ENCODE measurements at places on chromosomes 16 and 17.

GRCh38 chr16:1492923-1493745, at the start of gene TELO2:
Gene TELO2, plus strand, starts transcription at chr16:1493360. Its CDS starts 922 bp downstream, at chr16:1494282.
- peak; percentile 77 for DNase-seq
- peaks cover 3% of the 10 kb centered on the region for H3K27me3 ChIP-seq
- H3K4me1 ChIP-seq, result peaks cover 9% of the 10 kb centered on the region
- H3K27ac ChIP-seq, result peak within 1 kb of the TSS; percentile 98

DNA sequence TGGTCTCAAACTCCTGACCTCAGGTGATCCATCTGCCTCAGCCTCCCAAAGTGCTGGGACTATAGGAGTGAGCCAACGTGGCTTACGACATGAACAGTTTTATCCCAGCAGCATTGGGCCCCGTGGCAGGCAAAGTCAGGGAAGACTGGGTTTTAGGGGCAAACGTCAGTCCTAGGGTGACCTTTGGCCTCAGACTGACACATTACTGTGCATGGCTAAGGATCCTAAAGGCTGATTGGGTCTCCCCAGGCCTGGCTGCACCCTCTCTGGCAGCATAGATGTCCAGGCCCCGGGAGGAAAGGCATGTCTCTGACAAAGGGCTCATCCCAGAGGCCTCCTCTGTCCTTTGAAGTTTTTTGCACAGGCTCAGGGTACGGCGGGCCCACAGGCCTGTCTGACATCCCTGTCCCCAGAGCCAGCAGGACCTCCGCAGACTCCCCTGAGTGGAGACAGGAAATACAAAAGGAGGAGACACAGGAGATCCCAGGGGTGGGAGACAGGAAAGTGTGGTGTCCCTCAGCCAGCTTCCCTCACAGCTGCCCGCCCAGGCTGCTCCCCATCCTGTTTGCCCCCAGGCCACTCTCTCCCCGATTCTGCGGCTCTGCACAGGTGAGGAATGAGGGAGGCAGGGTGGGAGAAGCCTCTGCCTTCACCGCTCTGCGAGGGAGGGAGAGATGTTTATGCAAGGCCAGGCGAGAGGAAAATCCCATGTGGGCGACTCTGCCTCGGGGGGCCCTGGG, 54.5 kb upstream of the MTSS2 start:
- no peak for DNase-seq
- peaks cover 16% of the 10 kb centered on the region for H3K36me3 ChIP-seq
- H3K27ac ChIP-seq, result no peak overlapping the region

GRCh38 chr17:41480136-41480535, 815 bp downstream of the KRT35 start:
- peaks cover 15% of the 10 kb centered on the region for H3K4me1 ChIP-seq
- no peak overlapping the region for H3K4me3 ChIP-seq
- H3K36me3 ChIP-seq, result no peaks in the 10 kb centered on the region
- no peak for DNase-seq

DNA sequence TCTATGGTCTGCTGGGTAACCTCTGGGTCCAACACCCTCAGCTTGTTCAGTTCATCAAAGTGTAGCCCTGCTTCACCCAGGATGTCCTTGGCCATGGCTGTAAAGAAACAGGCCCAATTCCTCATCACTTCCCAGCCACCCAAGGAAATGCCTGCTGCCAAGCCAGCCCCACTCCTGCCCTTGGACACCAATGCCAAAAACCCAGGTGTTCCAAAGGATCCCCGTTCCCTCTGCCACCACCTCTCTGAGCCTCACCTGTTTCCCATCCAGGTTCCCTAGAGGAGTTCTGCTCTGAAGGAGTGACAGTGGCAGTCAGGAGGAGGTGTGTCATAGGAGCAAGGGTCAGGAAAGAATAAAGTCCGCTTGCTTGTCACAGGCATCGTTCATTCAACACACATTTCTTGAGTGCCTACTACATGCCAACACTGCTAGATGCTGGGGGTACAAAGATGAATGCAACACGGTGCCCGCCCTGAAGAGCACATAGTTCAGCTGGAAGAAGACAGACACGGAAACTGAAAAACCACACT, 3.3 kb downstream of the IFT20 start:
- no peak overlapping the region for H3K27ac ChIP-seq
- no peak overlapping the region for H3K4me3 ChIP-seq
- peaks cover 18% of the 10 kb centered on the region for H3K4me1 ChIP-seq
- DNase-seq, result no peak
- H3K36me3 ChIP-seq, result peaks cover 8% of the 10 kb centered on the region
- no peaks in the 10 kb centered on the region for H3K27me3 ChIP-seq

GRCh38 chr16:77663711-77664110, 58.6 kb upstream of the NUDT7 start:
- H3K4me3 ChIP-seq, result no peak overlapping the region
- peaks cover 10% of the 10 kb centered on the region for H3K27me3 ChIP-seq
- peaks cover 4% of the 10 kb centered on the region for H3K4me1 ChIP-seq
- H3K27ac ChIP-seq, result peak overlapping the region; percentile 33
- no peaks in the 10 kb centered on the region for H3K36me3 ChIP-seq
- DNase-seq, result no peak

DNA sequence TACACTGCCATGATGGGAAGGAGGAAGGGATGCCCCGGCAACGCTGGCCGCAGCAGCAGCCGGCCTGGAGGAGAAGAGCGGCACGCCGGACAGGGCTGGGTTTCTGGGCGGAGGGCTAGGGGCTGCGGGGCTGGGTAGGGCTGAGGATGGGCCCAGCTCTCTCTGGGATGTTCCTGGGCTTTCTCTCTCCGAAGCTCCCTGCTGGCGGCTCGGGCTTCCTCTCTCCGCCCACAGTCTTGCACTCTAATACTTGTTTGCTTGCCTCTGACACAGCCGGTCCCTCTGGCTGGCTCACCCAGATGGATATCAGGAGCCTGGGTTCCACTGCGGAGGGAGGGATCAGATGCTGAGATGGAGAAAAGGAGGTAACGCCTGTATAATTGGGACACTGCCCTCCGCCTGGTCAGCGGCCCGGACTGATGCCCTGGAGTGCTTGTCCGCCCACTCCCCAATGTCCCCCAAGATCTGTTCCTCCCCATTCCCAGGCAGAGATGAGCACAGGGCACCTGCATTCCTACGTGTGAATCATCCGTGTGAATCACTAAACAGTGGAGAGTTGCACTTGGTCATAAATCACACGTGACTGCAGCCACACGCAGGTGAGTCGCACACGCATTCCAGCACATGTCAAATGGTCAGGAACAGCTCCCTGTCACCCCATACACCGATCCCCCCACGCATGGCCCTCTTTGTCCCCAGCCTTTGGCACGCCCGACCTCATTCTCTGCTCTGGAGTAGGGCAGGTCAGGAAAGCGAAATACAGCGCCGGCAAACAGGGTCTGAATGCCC, at the start of gene ALOXE3:
TSS of gene ALOXE3 (minus strand) at position 535 of the 789 bp plus-strand sequence. CDS start at position 11, 524 bp downstream.
- peak within 1 kb of the TSS; percentile 99 for H3K27ac ChIP-seq
- H3K27me3 ChIP-seq, result peaks cover 66% of the 10 kb centered on the region
- no peak for DNase-seq
- peaks cover 18% of the 10 kb centered on the region for H3K4me1 ChIP-seq

- no peak overlapping the region for H3K4me3 ChIP-seq
- peaks cover 20% of the 10 kb centered on the region for H3K36me3 ChIP-seq
- H3K27me3 ChIP-seq, result peaks cover 43% of the 10 kb centered on the region
- DNase-seq, result no peak
These were observed 3.4 kb downstream of the PLEKHH3 start for GRCh38 chr17:42673266-42673884.

- H3K27me3 ChIP-seq, result peaks cover 37% of the 10 kb centered on the region
- no peak overlapping the region for H3K27ac ChIP-seq
- no peak for DNase-seq
- no peak overlapping the region for H3K4me3 ChIP-seq
These were observed 2.5 kb downstream of the TNK1 start for GRCh38 chr17:7383371-7383741.

GRCh38 chr17:59513934-59514841, 51.2 kb upstream of the DHX40 start:
- no peaks in the 10 kb centered on the region for H3K27me3 ChIP-seq
- H3K4me1 ChIP-seq, result peaks cover 6% of the 10 kb centered on the region
- H3K4me3 ChIP-seq, result no peak overlapping the region
- no peaks in the 10 kb centered on the region for H3K36me3 ChIP-seq
- H3K27ac ChIP-seq, result no peak overlapping the region

DNA sequence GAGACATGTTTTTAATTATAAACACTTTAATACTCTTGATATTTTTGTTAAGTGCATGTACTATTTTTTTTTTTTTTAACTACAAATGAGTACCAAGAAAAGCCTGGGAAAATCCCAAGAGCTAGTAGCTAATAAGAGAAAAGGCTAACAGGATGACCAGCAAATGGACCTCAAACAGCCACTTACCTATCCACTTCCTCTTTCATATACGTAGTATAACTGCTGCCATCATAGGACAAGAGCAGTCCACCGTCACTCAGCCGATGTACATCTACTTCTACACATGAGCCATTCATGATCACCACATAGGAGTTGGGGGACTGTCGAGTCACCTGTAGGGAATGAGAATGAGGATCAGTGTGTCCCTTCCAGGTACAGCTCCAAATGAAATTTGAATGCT, 128.0 kb upstream of the C17orf78 start:
- H3K4me3 ChIP-seq, result no peak overlapping the region
- no peaks in the 10 kb centered on the region for H3K27me3 ChIP-seq
- DNase-seq, result no peak

DNA sequence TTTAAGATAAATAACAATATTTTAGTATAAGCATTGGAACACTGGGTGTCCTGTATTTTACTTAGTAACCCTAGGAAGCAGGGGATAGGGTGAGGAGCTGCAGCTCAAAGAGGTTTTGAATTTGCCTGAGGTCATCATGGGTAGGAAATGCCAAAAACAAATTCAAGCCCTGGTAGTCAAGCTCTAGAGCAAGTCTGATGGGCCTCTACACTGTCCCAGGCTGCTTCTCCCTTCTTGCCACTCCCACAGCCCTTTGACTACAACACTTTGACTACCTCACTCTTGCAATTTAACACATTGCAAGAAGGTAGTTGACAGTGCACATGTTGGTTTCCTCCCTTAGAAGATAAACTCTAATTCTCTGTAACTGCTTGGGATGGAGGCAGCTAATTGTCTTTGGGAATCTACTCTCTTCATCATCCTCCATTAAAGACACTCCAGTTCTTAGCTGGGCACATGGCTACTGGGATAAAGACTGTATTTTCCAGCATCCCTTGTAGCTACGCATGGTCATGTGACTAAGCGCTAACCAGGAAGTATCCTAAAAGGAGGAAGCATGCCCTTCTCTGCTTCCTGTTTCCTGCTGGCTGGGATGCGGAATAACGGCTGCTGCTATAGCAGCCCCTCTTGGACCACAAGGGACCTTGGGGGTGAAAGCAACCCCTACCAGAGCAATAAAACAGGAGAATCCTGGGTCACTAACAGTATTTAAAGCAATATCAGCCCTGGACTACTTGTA, 30.7 kb upstream of the SSTR2 start:
- no peaks in the 10 kb centered on the region for H3K36me3 ChIP-seq
- no peak for DNase-seq

DNA sequence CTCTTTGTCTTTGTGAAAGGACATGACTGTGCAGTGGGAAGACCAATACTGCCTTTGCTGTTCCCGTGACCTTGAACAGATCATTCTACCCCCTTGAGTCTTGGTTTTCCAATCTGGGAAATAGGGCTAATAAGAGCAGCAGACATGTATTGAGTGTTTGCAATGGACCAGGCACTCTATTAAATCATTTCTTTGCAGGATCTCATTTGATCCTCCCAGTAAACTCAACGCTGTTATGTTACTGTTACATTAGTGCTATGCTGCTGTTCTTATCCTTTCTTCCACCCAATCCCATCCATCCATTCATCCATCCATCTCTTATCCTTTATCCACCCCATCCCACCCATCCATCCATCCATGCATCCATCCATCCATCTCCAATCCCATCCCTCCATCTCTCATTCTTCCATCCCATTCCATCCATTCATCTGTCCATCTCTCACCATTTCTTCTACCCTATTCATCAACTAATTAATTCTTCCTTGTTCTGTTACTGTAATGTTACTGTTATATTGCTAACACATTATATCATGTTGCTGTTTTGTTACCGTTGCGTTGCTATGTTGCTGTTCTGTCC, 65.1 kb downstream of the ABCC6 start:
- no peaks in the 10 kb centered on the region for H3K27me3 ChIP-seq
- H3K4me1 ChIP-seq, result no peaks in the 10 kb centered on the region
- DNase-seq, result no peak
- no peak overlapping the region for H3K27ac ChIP-seq

DNA sequence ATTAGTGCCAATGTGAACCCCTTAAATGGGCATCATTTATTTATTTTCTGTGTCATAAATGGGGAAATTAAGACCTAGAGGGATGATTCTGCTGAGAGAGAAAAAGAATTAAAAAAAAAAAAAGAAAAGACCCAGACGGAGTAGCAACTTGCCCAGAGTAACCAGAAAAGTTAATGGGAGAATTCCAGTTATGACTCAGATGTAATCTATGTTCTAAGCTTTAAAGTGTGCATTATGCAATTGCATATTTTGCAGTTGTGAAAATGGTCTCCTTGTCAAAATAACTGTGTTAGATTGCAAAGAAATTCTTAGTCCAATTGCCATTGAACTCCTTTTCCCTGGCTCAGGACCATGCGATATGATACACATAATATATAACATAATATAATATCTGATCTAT, 38.6 kb upstream of the TBX2 start:
- no peak for DNase-seq
- H3K27ac ChIP-seq, result no peak overlapping the region
- H3K4me1 ChIP-seq, result peaks cover 14% of the 10 kb centered on the region
- no peaks in the 10 kb centered on the region for H3K36me3 ChIP-seq
- H3K4me3 ChIP-seq, result no peak overlapping the region

DNA sequence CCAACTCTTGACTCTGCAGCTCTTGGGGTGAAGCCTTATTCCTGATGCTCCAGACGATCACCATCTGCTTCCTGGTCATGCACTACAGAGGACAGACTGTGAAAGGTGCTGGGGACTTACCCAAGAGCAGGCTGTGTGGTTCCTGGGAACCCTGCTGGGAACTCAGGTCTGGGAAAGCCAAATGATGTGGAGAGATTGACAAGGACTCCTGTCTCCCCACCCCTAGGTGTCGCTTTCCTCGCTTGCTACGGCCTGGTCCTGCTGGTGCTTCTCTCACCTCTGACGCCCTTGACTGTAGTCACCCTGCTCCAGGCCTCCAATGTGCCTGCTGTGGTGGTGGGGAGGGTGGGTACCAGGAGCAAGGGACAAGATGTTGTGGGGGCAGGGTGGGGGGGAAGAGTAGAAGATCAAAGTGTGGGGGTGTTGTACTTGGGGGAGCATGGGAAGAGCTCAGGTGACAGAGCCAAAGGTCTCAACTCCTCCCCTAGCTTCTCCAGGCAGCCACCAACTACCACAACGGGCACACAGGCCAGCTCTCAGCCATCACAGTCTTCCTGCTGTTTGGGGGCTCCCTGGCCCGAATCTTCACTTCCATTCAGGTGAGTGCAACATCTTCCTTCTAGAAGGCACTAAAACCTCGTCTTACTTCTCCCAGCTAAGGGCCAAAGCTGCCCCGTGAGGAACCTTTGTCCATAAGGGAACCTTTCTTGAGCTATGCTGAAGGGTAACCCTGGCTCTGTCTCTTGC, 3.0 kb downstream of the SOX15 start:
- peaks cover 22% of the 10 kb centered on the region for H3K36me3 ChIP-seq
- no peak overlapping the region for H3K4me3 ChIP-seq
- no peak overlapping the region for H3K27ac ChIP-seq
- peaks cover 18% of the 10 kb centered on the region for H3K4me1 ChIP-seq
- H3K27me3 ChIP-seq, result no peaks in the 10 kb centered on the region
- no peak for DNase-seq

GRCh38 chr17:57889892-57890856, 40.3 kb upstream of the MRPS23 start:
- peaks cover 16% of the 10 kb centered on the region for H3K4me1 ChIP-seq
- no peak for DNase-seq
- no peaks in the 10 kb centered on the region for H3K27me3 ChIP-seq

Data from progenitor cell of endocrine pancreas (in vitro differentiated cells).